Ureter (tissue), 1 donor: ENCODE measurements at places on chromosomes 12 and 14.

DNA sequence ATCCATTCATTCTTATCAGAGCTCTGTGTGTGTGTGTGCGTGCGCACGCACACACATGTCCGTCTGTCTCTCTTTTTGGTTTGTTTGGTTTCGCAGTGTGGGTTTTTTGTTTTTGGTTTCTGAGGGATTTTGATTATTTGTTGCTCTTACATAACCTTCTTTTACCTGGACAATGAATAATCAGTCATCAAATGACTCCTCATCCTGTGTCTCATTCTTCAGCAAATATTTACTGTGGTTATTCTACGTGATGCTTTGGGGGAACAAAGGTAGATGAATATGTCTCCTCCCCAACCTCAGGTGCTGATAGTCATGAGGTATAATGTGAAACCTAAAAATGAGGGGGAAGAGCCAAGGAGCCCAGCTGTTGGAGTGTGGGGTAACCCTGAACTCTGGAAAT lies 92.4 kb downstream of the SAMD4A start:
- no peak for DNase-seq

DNA sequence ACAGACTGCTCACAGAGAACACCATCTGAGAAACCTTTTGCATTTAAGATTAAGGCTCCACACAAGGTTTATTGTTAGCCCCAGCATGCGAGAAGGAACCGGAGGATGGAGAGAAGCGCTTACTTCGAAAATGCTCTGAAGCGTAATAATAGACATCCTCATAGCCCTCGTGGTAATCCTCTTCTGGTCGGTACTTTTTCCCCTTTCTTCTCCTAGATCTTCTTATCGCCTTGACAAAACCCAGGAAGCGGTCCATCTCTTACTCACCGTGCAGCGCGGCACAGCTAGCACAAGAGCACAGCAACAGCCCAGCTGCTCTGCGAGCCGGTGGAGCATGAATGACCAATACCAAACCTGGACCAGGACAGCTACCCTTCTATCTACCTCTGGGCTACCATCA lies 125.1 kb upstream of the GRIP1 start:
- DNase-seq: no peak

- no peak for DNase-seq
Measured at GRCh38 chr12:32868885-32869284, 27.7 kb downstream of the PKP2 start.

- no peak for DNase-seq
Measured at GRCh38 chr12:18864900-18865561, 127.1 kb downstream of the CAPZA3 start.

DNA sequence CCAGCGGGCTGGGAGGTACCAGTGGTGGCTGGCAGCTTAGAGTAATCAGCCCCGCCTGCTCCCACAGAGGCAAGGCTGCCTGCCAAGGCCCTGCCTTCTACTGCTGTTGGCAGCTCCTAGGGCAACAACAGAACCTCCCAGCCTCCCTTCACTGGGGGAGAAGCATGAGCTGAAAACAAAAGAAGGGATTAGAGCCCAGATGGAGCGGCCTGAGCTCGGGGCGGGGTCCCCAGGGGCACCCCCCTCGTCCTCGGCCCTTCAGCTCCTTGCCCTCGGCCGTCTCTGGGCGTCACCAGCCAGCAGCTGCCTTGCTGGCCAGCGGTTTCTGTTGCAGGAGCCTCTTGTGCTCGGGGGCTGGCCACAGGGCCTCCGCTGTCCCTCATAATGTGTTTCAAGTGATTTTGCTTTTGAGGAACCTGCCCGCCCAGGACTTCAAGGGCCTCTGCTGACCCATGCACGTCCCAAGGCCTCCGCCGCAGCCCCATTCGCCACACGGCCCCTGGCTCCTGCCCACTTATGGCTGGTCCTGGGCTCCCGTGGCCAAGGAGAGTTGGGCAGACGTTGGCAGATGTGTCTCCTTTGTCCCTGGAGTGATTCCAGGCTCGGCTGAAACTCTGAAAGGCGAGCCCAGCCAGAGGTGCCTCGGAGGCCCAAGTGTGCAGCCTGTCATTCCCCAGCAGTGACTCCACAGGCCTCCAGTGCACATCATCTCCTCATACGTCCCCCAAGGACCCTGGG lies 49.7 kb downstream of the PSMA6 start:
- peak; percentile 96 for DNase-seq
